ENCODE measurements at places on chromosomes 3 and 15. TPM values are rescaled to one million over a fixed set of nuclear protein-coding genes. Genes with fewer than 3 reads are reported as not detected.

DNA sequence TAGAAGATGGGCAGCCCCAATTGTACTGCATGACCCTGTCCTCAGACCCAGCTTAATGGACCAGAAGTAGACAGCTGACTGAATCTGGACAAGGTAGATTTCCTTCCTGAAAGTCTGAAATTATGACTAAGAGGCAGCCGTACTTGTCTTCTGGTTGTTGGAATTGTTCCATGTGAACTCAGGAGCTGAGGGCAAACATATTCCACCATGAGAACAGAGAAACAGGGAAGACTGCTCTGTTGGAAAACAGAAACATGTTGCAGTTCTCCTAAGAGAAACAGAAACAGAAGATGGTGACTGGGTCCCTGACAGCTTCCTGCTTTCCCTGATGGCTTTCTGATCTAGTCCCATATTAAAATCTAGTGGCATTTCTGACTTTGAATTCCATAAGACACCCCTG lies 24.1 kb downstream of the POPDC2 start:
- no peak for DNase-seq

SAXO2 gene
- polyA plus RNA-seq: 7.7 TPM

- no peak for DNase-seq
Measured at GRCh38 chr3:136805795-136806194, 13.1 kb upstream of the SLC35G2 start.

DNA sequence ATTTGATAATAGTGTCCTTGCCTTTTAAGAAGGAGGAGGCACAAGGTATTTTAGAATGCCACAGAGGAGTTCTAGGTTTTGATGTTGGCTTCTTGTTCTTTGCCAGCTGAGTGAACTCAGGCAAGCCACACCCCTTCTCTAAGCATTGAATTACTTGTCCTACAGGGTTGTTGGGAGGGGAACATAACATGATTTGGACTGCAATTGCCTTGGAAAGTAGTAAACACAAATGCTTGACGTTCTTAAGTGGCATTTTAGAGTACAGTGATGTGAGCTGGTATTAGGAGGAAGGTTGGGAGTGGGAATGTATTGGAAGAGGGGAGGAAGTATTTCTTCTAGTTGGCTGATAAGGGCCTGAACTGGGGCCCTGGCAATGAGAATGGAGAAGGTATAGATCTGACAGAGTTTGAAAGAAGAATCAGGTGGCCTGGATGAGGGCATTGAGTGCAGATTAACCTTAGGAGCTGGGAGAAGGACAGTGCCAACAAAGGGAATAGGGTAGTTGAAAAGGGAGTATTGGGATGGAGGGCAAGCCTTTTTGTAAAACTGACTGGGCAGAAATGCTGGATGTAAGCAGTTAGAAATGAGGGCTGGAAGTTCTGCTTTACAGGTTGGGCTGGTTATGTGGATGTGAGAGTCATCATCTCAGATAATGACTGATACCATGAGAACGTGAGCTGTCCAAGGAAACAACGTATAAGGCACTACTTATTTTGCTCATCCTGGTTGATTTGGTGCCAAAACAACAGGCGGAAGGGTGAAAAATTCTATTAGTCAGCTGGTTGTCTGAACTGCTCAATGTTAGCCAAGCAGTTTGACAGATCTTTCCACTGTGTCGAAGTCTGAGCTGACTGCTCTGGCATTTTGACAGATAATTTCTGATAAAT lies 16.7 kb downstream of the KAT2B start:
- DNase-seq: no peak

GRCh38 chr15:63469190-63469589 lies 35.2 kb upstream of the USP3 start:
- DNase-seq: no peak

ACTC1 gene
- 28.7 TPM for polyA plus RNA-seq
